ENCODE measurements at places on chromosomes 11 and 22.

GRCh38 chr22:45639747-45640102, 31.9 kb upstream of the ATXN10 start:
- no peak for DNase-seq

DNA sequence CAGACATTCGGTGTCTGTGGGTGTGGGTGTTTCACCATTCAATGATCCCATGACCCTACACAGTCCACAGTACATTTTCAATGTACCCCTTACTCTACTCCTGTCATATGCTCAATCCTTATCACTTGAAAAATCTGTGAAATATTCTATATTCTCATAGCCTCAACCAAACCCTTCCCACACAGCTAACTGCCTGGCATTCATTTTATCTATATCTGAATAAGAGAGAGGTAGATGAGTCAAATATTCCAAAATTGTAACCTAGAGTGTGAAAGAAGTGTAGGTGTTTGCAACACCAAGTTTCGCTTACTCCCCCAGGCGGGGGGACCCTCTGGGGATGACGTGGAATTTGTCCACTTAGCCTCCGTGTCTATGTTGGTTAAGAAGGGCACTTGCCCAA, 354.8 kb downstream of the ETS1 start:
- DNase-seq = no peak

GRCh38 chr11:44564670-44565210, 723 bp upstream of the CD82 start:
- peak; percentile 41 for DNase-seq

- no peak for DNase-seq
Measured at GRCh38 chr11:102853956-102854355, 10.5 kb upstream of the MMP3 start.

DNA sequence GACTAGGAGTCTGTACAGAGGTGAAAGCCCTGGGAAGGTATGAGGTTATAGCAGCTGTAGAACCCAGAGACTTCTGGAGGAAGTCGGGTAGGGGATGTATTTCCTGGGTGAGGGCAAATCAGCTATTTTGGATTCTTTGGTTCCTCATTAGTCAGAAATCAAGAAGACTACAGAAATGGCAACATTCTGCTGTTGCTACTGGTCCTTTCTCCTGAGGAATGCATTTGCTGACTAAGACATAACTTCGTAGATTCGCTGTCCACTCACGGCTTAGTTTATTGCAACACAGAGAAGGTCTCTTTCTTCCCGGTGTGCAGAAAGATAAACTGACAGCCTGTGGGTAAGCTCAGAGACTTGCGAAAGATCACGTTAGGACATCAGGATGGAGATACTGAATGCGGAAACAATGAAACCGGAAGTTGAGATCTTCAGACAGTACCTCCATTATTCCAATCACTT, 25.3 kb upstream of the SESN3 start:
- no peak for DNase-seq

GRCh38 chr22:42791721-42792452, 65.2 kb downstream of the ARFGAP3 start:
- no peak for DNase-seq

DNA sequence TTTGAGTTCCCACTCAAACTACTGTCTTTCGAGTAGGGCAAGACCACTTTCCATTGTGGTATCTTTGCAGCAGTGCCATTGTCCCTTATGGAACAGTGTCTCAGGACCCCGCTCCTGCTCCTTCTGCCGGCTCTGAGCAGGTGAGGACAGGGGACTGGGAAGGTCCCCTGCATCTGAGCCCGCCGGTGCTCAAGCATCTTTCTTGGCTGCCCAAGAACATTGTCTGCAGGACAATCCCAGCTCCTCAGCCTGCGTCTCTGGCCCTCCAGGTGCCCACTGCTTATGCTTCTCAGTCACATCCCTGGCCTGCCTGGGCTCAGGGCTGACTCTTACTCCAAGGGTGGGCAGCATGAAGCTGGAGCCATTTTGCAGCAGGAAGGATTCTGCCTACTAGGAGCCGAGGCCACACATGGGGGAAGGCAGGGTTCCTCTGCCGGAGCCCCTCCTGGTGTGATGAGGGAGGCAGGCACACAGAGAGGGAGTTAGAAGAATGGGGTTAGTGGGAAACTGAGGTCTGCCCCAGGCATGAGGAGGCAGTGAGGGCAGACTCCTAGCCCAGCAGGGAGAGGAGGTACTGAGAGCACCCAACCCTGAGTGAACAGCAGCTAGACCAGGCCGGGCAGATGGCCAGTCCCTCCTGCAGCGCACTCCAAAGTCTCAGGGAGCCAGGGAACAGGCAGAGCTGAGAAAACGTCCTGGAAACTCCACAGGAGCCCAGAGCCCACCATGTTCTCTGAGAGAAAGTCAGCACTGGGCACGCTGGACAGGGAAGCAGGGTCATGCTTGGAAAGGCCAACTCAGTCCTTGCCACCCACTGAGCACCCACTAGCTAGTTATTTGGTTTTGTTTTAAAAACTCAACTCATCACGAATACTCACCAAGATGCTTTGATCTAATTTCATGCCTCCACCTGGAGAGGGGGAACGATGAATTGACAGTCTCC, 7.5 kb upstream of the PPARA start:
- no peak for DNase-seq

DNA sequence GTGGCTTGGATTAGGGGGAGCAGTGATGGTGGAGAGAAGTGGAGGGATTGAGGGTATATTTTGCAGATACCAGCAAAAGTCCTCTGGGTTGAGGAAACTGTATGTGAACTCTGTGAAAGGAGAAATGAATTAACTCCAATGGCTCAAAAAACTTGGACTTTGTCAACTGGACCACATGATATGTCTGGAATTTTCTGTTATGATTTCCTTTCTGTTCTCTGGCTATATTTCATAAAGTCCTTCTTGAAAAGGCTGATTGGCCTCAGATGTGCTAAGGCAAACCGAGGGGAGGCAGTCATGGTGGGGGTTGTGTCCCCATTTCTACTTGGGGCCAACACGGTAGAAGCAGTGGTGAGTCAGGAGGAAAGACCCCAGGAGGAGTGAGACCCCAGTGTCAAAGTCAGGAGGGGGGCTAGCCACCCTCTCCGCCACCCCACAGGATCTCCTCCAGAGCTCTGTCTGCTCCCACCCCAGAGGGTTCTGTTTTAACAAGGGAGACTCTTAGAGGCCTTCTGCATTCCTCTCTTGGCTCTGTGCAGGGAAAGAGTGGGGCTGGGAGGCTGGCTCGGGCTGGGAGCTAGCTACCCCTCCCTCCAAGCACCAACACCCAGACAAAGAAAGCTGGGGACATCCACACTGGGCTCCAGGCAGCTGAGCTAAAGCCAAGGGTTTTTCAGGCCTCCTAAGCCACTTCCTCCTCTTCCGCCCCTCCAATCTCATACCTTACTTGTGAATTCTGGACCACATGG, 13.8 kb downstream of the CHRDL2 start:
- no peak for DNase-seq

GRCh38 chr22:36536717-36537116, 7.8 kb upstream of the EIF3D start:
- DNase-seq = no peak

DNA sequence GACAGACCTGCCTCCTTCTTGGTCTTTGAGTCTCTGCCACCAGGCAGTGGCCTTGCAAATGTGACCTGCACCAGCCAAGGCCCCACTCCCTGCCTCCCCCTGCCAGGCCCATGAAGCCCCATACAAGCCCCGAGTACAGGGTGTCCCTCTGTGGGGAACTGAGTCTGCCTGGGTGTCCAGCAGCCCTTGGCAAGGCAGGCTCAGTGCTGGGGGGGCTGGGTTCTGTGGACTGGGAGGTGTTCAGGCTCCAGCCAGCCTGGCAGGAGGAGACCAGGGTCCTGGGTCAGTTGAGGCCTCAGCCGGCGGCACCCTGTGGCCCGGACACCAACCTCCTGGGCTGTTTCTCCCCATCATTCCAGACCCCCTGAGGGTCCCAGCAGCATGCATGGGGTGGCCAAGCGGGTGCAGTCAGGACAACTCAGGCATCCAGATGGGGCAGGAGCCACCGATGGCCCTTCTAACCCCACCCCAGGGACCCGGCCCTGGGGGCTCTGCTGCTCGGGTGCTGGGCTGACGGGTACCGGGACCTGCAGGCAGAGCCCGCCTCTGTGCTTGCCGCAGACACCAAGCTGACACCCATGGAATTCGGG, 5.7 kb downstream of the MUC5AC start:
- DNase-seq = no peak

DNA sequence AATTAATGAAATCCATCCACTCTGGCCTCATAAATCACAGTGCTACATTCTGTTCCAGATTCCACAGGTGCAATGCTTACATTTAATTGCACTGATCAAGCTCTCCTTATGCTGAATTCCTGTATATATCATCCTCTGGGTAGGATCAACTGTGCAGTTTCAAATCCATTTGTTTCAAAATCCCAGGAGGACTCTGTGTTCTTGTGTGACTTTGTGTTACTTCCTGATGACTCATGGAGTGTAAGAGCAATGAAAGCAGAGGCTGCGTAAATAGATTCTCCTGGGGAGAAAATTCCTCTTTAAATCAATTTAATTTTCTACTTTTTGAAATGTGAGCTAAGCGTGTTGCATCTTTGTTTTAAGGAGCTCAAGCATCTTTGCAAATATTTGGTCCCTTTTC, 752.7 kb downstream of the METTL15 start:
- DNase-seq = peak; percentile 45

GRCh38 chr11:12052676-12053605, 44.5 kb upstream of the DKK3 start:
- DNase-seq = no peak

DNA sequence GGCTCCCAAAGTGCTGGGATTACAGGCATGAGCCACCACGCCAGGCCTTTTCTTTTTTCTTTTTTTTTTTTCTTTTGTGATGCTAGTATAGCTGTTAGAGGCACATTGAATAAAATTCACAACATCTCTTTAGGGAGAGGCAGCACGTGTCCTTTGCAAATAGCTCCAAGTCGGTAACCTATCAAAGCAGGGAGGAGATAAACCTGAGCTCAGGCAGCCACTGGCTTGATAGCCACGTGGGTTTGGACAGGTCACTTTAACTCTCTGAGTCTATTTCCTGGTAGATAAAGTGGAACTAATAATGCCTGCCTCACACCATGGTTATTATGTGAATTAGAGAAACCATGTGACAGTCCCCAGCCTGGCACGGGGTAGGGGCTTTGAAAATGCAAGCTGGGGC, 43.1 kb upstream of the ATXN10 start:
- no peak for DNase-seq

- DNase-seq = no peak
Measured at GRCh38 chr22:41831828-41832552, 915 bp upstream of the SREBF2 start.

DNA sequence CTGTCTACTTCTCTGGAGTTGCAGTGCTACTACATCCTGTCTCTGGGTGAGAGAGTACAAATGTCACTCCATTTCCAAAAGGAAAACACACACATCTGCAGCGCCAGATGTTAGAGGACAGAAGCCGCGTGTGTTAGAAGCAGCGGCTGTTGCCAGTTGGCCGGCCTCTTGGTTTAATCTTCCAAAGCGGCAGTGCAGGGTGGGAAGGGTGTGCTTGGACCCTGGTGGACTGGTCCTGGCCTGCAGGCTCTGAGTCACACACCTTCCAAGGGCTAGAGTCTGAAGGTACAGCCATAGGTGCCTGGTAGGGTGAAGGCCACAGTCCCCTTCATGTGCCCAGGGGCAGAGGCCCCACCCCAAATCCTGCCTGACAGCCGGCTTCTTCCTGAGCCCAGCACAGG, 99.8 kb downstream of the CTTN start:
- DNase-seq = no peak

DNA sequence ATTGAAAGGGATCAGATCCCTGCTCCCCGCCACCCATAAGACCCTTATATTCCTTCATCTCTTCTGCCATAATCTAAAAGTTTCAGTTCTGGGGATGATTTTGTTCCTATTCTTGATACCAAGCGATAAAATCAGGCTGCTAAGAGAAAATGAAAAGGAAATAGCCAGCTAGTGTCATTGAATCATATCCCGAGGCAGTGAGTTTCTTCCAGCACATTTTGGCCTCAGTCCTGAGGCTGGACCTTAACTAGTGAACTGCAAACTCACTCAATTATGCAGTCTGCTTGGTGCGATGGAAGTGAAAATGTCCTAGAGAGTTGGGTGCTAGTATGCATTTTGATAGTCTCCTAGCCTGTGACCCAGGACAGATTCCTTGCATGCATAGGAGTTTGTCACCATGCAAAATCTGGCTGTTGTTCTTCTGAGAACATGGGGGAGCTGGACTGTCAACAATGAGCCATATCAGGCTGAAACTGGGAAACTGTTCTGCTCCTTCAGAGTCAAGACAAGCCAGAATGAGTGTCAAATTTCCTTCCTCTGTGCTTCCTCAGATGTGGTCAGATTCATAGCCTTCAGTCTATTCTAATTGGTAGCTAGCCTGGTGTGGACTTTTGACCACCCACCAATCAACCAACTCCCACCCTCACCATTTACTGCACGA, 102.9 kb downstream of the CCDC81 start:
- DNase-seq = no peak

DNA sequence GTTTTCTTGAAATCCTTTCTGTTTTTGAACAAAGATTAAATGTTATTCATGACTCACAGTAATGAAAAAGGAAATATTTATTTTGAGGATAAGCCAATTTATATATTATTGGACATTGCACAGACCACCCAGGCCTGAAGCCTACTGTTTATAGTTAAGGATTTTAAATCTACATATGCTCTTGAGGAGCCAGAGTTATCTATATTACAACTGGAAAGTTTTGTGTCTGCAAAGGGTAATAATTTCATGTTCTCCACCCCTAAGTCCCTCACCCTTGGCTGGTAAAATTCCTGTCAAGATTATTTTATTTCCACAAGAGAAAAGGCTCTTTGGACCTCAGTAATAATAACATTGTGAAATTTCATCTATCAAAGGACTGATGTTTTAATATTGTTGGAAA, 228.2 kb downstream of the TMEM135 start:
- no peak for DNase-seq

- DNase-seq = no peak
Measured at GRCh38 chr11:102534261-102534872, 3.8 kb upstream of the MMP7 start.

GRCh38 chr11:103624708-103625623, 411.5 kb upstream of the DDI1 start:
- DNase-seq = peak; percentile 91

DNA sequence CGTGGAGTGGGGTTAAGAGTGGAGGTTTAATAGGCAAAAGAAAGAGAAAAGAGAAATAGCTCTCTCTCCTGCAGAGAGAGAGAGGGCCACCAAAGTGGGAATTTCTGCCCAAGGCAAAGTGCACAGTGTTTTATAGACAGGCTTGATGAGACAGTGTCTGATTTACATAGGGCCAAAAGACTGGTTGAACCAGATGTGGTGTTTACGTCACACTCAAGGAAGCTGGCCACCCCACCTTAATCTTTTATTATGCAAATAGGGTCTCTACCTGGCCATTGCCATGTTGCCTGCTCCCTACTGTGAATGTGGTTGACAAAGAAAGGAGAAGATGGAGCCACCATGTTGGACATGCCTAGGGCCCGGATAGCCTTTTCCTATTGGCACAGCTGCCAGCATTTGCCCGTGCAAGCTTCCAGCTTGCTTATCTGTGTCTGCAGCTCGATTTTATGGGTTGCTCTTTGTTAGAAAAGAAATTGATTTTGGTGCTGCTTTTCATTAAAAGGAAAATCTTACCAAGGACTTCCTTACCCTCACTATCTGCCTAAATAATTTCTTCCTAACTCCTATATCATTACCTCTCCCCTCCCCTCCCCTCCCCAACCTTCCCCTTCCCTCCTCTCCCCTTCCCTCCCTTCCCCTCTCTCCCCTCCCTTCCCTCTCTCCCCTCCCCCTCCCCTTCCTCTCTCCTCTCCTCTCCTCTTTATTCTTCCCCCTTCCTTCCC, 436.0 kb downstream of the NELL1 start:
- no peak for DNase-seq
